Urinary bladder (tissue), 4 donors: ENCODE measurements at places on chromosomes 3 and 15.
A peak's percentile ranks its signal among the peaks of the same experiment; 100 is the strongest.

- DNase-seq = peak; percentile 64
Observed at GRCh38 chr3:184757022-184757651, 45.3 kb upstream of the MAGEF1 start.

DNA sequence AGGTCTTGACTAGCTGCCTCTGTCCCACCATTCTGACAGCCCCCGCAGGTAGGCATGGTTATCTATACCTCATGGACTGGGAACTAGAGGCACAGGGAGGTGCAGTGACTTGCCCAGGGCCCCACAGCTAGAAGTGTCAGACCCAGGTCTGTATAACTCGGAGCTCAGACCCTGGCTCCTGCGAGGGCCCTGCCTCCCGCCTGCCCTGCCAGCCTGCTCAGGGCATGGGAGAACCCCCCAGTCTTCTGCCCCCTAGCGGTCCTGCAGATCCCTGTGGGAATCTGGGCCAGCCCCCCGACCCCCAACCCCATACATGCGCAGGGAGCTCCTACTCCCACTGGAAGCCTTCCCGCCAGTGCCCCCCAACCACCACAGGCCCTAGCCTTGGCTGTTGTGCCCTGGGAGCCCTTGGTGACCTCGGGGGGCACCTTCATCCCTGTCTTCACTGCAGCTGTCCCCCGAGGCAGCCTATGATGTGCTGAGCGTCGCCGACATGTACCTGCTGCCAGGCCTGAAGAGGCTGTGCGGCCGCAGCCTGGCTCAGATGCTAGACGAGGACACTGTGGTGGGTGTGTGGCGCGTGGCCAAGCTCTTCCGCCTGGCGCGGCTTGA, 6.9 kb downstream of the ABTB1 start:
- no peak for DNase-seq

GRCh38 chr15:35305031-35305550, 220.0 kb upstream of the NANOGP8 start:
- no peak for DNase-seq

- DNase-seq = no peak
Observed at GRCh38 chr3:187782006-187782405, 36.7 kb upstream of the BCL6 start.
